ENCODE measurements at places on chromosomes 5 and 9.

DNA sequence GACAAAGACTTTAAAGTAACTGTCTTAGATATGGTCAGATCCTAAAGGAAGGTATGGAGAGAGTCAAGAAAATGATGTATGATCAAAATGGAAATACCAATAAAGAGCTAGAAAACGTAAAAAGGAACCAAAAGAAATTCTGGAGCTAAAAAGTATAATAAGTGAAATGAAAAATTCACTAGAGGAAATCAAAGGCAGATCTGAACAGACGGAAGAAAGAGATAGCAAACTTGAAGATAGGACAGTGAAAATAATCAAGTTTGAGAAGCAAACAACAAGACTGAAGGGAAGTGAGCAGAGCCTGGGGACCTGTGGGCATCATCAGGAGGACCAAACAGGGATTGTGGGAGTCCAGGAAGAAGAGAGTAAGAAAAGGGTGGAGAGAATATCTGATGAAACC lies 115.4 kb downstream of the EHMT1 start:
- no peak for DNase-seq

DNA sequence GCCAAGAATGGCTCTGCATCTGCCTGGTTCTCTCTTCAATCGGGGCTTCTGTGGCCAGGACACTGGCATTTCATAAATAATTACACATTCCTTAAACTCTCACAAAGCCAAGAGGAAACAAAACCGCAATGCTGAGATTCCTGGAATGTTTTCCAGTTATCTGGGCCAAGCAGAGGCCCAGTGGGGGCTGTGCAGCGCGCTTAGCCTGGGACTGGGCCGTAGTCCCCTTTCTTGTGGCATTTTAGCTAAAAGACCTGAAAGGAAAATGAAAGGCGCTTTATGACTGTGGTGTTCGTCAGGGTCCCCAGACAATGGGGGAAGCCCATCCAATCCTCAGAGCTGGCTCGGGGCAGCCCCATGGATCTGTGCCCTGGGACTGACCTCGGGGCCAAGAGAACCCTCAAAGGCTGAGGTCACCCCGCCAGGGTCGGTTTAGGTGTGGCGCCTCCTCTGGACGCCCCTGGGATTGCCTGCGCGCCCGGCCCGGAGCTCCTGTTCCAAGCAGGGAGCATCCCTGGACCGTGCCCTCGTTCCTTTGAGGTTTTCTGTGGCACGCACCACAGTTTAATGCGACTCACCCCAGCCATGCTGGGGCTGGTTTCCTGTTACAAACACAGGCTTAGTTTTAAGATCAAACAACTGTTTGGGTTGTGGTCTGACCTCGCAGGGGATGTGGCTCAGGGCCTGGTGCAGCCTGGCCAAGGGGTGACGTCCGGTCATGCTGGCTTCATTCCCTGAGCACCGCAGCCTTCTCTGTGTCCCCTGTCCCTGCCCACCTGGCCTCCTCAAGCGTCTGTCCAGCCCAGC lies 51.5 kb upstream of the NKD2 start:
- DNase-seq: peak; percentile 7

DNA sequence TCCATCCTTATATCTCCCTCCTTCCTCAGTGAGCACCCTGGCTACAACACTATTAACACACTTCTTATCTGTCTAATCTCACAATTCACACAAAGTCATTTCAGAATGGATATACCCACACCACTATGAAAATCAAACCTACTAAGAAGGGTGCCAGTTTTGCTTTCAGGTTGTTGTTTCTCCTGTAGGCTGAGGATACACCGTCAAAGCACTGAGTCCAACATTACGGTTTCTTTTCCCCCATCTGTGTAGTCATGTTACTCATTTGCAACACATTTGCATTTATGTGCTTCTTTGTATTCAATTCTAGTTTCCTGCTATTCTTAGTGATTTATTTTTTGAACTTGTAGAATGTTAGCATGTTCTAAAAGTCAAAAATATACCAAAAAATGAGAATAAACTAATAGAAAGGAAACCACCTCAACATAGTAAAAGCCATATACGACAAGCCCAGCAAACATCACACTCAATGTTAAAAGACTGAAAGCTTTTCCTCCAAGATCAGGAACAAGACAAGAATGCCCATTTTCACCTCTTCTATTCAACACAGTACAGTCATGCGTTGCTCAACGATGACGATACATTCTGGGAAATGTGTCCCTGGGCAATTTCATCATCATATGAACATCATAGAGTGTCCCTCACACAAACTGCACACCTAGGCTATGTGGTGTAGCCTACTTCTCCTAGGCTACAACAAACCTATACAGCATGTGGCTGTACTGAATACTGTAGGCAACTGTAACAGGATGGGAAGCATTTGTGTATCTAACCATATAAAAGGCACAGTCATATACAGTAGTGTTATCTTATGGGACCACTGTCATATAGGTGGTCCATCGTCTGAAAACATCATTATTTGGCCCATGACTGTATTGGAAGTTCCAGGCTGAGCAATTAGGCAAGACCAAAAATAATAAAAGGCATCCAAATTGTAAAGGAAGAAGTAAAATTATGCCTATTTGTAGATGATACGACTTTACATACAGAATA lies 6.3 kb downstream of the ROR2 start:
- no peak for DNase-seq

DNA sequence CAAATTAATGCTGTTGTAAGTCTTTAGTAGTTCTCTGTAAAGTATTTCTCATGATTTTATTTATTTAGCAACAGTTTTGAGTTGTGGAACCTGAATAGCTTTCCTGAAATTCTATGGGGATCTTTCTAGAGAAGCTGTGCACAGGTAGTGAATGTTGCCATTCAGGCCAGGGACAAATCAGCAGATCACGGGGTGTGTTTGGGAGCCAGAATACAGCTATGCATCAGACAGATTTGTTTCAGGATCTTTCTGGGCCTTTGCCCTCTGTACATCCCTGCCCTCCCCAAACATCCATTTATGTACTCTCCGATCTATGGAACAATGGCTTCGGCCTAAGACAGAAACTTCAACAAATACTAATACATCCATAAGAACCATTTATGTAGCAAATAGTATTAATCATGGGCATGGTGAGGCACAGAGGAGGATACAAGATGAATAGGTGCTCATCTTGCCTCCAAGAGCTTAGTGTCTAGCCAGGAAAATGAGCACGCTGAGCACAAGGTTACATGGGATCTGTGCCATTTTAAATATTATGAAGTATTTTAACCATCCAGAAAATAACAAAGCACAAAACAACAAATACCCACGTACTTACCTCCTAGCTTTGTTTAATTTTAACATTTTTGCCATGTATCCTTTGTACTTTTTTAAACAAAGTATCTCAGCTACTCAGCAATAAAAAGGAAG lies 13.1 kb downstream of the ARHGEF37 start:
- DNase-seq: no peak

DNA sequence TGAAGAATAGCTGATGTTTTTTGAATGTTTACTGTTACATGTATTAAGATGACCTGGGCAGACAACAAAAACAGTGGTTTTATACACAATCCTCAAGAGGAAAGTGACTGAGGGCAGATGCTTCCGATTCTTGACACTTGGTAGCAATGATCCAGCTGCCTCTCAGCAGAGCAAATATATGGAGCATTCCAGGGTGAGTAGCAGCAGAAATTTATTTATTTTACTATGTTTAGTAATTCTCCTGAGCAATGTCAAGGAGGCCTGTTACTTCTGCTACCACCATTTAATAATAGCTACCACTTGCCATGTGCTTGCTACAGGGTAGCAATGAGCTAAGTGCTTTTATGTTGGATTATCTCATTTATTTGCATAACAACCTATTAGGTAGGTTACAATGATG lies 69.1 kb upstream of the NR3C1 start:
- DNase-seq: no peak

DNA sequence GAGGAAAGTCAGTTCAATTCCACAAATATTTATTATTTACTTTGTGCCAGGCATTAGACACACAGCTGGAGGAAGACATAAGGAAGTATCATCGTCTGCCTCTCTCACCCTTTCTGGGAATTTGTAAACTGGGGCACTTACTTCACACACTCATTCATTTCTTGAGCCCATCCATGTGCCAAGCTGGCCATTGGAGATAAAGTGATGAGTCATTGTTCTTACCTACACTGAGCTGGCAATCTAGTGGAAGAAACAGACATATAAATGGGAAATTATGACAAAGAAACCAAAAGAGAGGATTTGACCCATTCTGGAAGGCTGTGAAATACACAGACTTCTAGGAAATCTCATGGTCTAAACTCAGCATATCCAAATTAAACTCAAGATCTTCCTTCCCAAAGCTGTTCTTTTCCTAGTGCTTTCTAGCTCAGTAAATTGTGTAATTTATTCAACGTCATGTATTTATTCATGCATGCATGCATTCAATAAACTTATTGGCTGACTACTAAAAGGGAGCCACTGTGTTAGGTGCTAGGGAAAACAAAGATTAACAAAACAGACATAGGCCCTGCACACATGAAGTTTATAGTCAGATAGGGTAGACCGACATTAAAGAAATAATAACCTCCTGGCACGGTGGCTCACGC lies 65.3 kb downstream of the SH3RF2 start:
- DNase-seq: no peak

DNA sequence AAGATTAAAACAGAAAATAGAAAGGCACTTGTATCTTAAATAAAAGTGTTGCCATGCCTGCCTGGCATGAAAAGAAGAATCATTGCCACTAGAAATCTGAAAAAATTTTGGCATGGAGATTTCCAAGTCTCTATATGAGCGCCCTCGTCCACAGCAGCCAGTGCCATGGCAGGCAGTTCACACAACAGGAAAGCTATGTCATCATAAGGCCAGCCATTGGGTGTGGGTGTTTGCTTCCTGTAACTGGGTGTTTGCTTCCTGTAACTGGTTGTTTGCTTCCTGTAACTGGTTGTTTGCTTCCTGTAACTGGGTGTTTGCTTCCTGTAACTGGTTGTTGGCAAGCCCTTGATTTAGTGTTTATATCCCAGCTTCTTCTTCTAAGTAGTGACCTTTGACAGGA lies 446.7 kb downstream of the IRX1 start:
- DNase-seq: no peak

GRCh38 chr9:5428794-5429528 lies 8.8 kb downstream of the PLGRKT start:
- no peak for DNase-seq

Measured in progenitor cell of endocrine pancreas (in vitro differentiated cells).